Esophagus squamous epithelium (tissue), 5 donors: ENCODE measurements at places on chromosomes 2 and 18.

- no peak overlapping the region for H3K27ac ChIP-seq
- no peaks in the 10 kb centered on the region for H3K36me3 ChIP-seq
- peaks cover 82% of the 10 kb centered on the region for H3K4me1 ChIP-seq
- H3K4me3 ChIP-seq, result no peak overlapping the region
- DNase-seq, result no peak
Measured at GRCh38 chr2:219281588-219281987, 2.4 kb downstream of the DNAJB2 start.

DNA sequence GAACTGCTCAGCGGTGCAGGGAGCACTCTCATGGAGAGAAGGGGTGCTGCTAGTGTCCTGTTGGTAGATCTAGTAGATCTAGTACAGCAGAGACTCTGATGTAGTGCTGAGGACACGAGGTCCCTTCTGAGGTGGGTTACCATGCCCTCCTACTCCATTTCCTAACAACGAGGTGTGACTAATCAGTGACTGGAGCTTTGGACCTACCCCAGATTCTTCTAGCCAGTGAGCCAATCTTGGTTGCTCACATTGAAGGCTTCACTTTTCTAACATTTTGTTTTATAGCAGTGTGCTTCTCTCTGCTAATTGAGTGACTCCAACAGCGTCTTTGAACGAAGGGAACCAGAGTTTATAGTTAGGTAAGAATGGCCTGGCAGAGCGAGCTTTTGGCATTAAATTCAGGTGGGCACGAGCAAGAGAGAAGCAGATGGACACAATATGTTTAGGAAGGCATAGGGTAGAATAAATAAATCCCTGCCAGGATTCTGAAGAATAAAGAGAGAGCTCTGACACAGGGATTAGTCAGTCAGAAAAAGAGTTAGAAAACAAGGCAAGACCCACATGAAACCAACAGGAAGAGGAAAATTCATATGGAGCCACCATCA is 306.0 kb upstream of the RAB12 start:
- H3K4me1 ChIP-seq, result no peaks in the 10 kb centered on the region
- H3K36me3 ChIP-seq, result no peaks in the 10 kb centered on the region
- H3K4me3 ChIP-seq, result no peak overlapping the region
- H3K27ac ChIP-seq, result no peak overlapping the region
- DNase-seq, result no peak

- H3K27me3 ChIP-seq, result no peaks in the 10 kb centered on the region
- peaks cover 9% of the 10 kb centered on the region for H3K4me1 ChIP-seq
- no peaks in the 10 kb centered on the region for H3K36me3 ChIP-seq
- H3K4me3 ChIP-seq, result no peak overlapping the region
Measured at GRCh38 chr2:189527041-189527750, 53.4 kb downstream of the SLC40A1 start.

GRCh38 chr2:130154773-130155765 is 10.2 kb upstream of the CCDC74B start:
- no peak overlapping the region for H3K4me3 ChIP-seq
- no peak for DNase-seq
- no peak overlapping the region for H3K27ac ChIP-seq
- no peaks in the 10 kb centered on the region for H3K4me1 ChIP-seq

DNA sequence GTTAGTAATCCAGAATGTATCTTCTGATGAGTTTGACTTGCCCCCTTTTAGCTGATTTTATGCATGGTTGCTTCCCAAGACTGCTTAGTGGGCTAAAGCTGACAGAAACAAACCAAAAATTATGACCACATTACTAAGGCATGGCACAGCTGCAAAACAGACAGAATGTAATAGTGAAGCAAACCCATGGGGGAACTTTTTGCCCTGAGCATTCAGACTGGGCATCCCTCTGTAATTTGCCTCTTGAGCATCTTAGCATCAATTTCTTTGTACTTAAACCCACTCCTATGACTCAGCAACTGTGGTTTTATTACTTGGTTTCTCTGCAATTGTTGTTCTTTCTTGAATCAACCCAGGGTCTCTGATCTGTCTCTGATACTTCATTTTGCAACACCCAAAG is 487.3 kb upstream of the DCC start:
- H3K4me1 ChIP-seq, result no peaks in the 10 kb centered on the region
- no peaks in the 10 kb centered on the region for H3K36me3 ChIP-seq
- no peak overlapping the region for H3K4me3 ChIP-seq
- no peaks in the 10 kb centered on the region for H3K27me3 ChIP-seq
- DNase-seq, result no peak

DNA sequence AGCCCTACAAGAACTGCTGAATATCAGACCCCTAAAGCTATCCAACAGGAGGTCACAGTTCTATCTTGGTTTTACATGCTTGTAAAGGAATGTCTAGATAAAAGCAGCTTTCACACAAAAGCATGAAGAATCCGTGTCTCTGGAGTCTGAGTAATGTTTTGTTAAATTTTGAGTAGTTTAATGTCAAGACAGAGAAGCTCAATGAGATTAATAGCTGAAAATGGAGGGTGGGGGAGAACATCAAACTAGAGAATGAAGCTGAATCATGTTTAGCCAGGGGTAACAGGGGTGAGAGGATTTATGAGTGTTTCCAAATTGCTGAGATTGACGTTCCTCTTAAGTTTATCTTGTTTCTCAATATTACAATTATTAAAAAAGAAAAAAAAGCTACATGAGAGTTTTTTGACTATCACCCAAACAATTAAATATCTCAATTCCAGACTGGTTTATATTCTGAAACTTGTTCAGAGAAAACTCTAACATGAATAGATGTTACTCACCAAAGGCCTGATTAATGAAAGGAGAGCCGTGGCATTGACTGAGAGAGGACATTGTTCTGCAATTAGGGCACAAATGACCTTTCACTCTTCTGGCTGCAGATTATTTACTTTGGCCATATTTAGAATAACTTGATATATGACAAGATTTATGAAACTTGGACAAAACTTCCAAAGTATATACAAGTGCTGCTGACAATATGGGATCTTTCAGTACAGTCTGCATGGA is 266.4 kb upstream of the ETAA1 start:
- H3K4me1 ChIP-seq, result no peaks in the 10 kb centered on the region
- H3K27me3 ChIP-seq, result no peaks in the 10 kb centered on the region
- no peak overlapping the region for H3K27ac ChIP-seq
- no peak overlapping the region for H3K4me3 ChIP-seq
- no peaks in the 10 kb centered on the region for H3K36me3 ChIP-seq

DNA sequence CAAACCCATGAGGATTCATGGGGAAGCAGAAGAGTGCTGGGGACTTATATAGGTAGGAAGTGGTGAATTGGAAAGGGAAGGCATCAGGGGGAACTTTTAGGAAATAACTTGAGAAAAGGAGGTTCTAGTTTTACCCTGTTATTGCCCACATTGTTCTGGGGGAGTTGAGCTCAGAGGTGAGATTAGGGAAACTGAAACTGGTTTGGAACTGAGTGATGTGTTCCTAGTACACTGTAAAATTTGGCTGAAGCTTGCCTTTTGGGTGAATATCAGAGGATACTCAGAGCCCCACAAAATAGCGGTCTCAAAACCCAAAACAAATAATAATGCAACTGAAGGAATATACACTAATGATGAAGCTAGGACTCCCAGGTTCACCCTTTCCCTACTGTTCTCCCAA is 39.6 kb upstream of the APOB start:
- no peak overlapping the region for H3K4me3 ChIP-seq
- H3K36me3 ChIP-seq, result no peaks in the 10 kb centered on the region
- no peak for DNase-seq
- H3K27ac ChIP-seq, result no peak overlapping the region
- H3K27me3 ChIP-seq, result no peaks in the 10 kb centered on the region

- H3K4me1 ChIP-seq, result no peaks in the 10 kb centered on the region
- no peaks in the 10 kb centered on the region for H3K27me3 ChIP-seq
- H3K4me3 ChIP-seq, result no peak overlapping the region
- H3K36me3 ChIP-seq, result peaks cover 12% of the 10 kb centered on the region
- H3K27ac ChIP-seq, result no peak overlapping the region
Measured at GRCh38 chr18:46843372-46843771, 73.9 kb downstream of the PIAS2 start.

DNA sequence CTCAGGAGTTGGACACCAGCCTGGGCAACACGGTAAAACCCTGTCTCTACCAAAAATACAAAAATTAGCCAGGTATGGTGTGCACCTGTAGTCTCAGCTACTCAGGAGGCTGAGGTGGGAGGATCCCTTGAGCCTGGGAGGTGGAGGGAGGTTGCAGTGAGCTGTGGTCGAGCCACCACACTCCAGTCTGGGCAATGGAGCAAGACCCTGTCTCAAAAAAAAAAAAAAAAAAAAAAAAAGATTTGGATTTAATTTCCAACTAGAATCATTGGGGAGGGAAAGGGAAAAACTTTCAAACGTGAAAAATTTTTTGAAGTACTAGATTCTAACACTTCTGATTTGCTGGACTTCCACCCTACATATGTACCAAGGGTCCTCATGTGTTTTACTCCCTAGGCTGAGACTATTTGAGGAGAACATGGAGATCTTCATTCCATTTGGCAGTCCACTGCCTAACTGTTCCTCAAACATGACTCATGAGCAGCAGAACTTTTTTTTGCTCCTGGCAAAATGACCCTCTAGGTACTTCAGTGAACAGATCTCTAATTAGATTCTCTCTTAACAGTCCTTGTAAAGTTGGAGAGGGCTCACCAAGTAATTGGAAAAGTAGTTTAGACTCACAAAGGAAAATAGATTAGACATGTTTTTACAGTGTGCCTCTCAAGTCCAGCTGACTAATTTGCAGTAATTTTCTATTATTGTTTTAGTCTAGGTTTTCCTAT is 267.6 kb downstream of the METTL4 start:
- no peak overlapping the region for H3K4me3 ChIP-seq
- DNase-seq, result no peak
- no peak overlapping the region for H3K27ac ChIP-seq
- no peaks in the 10 kb centered on the region for H3K27me3 ChIP-seq
- no peaks in the 10 kb centered on the region for H3K36me3 ChIP-seq

DNA sequence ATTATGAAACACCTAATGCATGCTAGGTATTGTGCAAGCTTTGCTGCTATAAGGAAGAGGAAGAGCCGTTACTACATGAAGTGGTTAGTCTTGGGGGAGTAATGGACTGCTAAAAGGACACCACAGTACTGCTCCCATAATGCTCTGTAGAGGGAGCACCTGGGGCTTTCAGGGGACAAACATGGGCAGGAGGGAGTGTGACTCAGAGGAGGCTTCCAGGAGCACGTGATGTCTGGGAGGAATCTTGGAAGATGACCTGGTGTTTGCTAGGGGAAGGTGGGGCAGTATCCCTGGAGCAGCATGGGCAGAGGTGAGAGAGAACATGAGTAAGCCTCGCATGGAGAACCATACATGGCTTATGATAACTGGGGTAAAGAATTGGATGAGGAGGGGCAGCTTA is 18.8 kb downstream of the MAPK4 start:
- H3K4me1 ChIP-seq, result no peaks in the 10 kb centered on the region
- no peak for DNase-seq
- no peaks in the 10 kb centered on the region for H3K36me3 ChIP-seq
- no peak overlapping the region for H3K27ac ChIP-seq
- no peaks in the 10 kb centered on the region for H3K27me3 ChIP-seq

DNA sequence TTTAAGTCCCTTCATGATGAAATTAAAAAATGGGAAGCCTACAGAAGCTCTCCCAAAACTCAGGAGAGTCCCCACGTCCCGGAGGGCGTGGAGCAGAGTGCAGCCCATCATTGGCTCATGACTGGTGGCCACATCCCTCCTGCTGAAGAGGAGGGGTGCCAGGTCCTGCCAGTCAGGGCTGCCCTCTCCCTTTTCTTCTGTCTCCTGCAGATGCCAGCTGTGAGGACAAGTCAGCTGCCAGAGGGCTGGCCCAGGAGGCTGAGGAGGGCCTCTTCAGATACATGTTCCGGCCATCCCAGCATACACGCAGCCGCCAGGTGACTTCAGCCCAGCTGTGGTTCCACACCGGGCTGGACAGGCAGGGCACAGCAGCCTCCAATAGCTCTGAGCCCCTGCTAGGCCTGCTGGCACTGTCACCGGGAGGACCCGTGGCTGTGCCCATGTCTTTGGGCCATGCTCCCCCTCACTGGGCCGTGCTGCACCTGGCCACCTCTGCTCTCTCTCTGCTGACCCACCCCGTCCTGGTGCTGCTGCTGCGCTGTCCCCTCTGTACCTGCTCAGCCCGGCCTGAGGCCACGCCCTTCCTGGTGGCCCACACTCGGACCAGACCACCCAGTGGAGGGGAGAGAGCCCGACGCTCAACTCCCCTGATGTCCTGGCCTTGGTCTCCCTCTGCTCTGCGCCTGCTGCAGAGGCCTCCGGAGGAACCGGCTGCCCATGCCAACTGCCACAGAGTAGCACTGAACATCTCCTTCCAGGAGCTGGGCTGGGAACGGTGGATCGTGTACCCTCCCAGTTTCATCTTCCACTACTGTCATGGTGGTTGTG is 2.6 kb downstream of the INHA start:
- H3K4me1 ChIP-seq, result peaks cover 8% of the 10 kb centered on the region
- H3K27me3 ChIP-seq, result peaks cover 62% of the 10 kb centered on the region
- H3K4me3 ChIP-seq, result no peak overlapping the region
- H3K27ac ChIP-seq, result no peak overlapping the region
- no peak for DNase-seq

DNA sequence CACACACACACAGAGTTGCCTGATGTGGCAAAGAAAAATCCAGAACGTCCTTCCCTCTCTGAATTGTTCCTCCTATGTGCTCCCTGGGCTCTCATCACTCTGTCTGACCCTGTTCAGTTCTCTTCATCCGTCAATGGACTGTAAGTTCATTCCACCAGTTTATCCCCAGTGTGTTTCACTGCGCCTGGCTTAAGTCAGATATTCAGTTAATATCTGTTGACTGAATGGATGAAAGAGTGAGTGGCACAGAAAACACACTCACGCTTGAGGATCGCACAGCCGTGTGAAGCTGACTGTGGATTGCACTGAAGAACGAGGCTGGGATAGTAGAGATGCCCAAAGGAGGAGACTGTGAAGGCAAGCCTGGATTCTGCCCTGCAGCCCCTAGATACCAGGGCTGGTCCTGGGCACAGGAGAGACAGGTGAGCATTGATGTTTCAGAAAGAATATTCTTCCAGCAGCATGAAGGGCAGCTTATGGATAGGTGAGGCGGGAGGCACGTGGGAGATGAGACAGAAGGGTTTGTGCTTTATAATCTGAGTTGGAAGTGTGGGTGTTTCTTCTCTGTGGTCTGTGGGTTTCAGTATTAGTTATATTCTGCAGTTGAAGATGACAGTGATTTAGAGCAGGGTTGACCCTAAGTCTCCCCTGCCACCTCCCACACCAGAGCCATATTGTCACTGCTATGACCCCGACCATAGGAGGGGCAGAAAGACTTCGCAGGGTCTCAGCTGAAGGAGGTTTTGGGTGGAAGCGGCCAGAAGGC is 129.9 kb downstream of the SOCS6 start:
- H3K36me3 ChIP-seq, result no peaks in the 10 kb centered on the region
- H3K4me3 ChIP-seq, result no peak overlapping the region
- DNase-seq, result no peak
- no peak overlapping the region for H3K27ac ChIP-seq
- peaks cover 38% of the 10 kb centered on the region for H3K4me1 ChIP-seq
